ENCODE measurements at places on chromosomes 1 and 21.
A peak's percentile ranks its signal among the peaks of the same experiment; 100 is the strongest.

GRCh38 chr1:159300146-159300545, 2.0 kb upstream of the FCER1A start:
- no peak for DNase-seq

- no peak for DNase-seq
Measured at GRCh38 chr1:174964261-174964971, 35.3 kb upstream of the CACYBP start.

- DNase-seq = peak; percentile 63
Measured at GRCh38 chr1:156508205-156508954, 7.8 kb upstream of the MEF2D start.

DNA sequence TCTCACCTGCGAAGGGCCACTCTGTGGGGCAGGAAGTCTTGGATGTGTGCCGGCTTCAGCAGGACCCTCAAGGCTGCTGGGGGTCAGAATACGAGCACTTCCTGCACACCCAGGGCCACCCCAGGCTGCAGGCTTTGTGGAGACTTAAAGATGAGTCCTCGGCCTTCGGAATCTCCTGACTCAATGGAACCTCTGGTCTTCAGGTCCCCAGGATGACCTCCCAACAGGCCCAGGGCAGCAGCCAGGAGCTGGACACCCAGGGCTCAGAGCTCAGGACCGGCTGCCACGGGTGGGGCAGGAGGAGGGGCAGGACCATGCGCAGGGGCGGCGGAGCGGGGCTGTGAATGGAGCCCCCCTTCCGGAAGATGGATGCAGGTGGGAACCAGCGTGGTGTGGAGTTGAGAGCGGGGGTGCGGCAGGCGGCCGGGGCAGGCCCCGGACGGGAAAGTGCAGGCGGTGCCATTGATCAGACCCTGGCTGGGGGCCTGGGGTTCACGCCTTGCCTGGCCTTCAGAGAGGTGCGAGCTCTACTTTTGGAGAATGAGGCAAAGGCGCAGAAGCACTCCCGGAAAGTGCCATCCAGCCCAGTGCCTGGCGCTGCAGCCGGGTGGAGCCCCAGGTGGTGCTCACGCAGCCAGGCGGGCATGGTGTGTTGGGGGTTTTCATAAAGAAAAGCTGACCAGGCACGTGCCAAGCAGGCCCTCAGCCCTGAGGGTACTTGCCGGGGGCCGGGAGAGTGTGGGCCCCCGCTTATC, 10.4 kb downstream of the COL18A1 start:
- no peak for DNase-seq

DNA sequence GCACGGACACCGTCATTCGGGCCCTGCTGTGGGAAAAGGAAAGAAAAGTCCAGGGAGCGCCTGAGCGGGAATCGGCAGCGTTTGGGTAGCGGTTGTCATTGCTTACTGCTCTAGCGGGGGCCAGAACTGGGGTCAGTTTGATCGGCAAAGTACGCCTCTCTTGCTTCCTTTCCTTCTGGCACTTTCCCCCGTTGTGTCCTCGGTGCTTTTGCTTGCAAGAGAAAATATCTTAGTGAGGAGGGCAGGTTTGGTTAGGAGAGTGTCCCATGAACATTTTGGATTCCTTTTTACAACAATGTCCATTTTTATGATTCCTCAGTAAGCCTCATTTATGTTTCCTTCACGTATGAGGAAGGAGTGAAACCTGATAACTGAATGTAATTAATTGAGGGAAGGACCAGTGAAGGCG, 670 bp downstream of the ST3GAL3 start:
- no peak for DNase-seq

DNA sequence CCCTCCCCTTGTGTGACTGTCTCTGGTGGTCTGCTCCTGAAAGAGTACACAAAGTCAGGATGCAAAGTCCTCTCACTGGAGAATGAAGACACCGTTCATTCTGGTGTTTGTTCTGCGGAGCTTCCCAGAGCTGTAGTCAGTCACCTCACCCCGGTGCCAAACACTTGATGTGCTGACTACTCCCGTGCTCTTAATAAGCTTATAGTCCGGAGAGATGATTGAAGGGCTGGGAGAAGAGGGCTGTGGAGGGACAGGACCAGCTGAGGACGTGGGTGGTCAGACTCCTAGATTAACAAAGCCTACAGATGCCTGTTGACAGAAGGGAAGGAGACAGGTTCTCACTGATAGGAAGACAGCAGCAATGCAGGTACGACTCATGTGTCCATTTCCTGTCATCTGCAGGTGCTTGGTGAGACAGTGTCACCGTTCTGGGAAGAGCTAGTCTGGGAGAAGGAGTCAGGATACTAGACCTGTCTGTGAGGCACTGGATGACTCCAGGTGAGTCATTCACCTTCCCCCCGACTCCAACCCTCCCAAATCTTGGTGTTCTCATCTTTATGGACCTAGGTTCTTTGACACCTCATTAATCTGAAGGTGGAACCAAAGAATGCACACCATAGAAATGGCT, 40.4 kb upstream of the LRRN2 start:
- DNase-seq = no peak

- DNase-seq = peak; percentile 95
Measured at GRCh38 chr1:24635195-24635843, 7.8 kb upstream of the SRRM1 start.

GRCh38 chr1:169259816-169260215, 107.8 kb downstream of the NME7 start:
- DNase-seq = no peak

DNA sequence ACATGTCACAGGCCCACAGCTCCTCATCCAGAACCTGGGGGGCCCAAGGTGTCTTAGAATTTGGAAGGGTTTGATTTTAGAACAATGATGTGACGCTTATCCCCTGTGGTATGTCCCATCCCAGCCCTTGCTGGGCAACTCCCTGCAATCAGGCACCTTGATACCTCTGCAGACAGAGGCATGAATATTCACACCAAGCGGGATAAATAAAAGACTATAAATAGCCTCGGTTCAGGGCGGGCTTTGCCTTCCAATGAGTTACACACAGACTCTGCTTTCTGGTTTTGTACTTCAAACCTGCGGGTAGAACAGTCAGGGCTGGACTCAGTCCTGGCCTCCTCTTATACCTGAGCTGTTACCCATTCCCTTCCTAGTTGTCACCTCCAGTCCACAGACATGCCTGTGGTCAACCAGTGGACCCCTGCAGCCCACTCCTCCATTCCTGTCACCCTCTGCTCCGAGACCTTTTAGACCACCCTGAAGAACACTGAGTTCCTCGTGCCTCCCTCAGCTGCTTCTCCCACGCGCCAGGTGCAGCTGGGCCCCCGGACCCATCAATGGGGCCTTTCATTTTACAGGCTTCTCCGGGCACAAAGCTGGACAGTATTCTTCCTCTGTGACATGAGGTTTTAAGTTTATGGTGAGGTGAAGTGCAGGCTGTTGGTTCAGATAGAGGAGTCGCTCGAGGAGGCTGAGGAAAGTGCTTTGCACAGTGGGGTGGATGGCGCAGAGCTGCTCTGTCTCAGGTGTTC, 120.1 kb upstream of the TNR start:
- DNase-seq = peak; percentile 70

DNA sequence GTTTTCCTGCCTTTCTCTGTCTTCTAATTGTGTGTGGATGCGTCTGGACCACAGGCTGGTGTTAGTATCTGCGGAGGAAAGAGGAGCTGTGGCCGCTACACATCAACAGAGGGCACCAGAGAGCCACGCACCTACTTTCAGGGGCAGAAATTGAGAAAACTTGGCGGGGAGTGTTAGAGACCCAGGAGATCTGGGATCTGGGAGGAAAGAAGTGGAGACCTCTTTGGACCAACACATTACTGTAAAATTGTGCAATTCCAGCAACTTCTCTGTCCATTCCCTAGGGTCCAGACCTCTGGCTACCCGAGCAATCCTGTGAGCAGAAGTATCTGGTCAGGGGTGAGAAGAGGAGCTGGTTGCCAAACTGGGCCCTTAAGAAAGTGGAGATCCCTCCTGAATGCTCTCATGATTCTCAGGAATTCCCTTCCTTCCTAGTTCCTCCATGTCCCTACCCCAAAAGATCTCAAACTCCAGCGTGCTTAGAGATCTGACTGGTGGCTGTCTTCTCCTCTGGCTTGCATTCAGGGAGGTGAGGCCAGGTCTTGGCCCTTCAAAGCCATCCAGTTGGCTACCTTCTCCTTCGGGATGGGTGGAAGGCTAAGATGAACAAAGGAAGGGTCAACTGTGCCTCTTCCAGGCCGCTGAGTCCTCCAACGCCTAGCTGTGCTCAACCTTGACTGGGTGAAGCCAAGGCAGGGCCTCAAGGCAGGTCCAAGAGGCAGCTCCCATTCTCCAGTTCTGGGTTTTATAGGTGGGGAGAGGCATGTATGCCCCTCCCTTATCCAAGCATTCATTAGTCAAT, 1.2 kb upstream of the KIRREL1 start:
- DNase-seq = peak; percentile 65

- DNase-seq = peak; percentile 63
Measured at GRCh38 chr21:36976882-36977651, 10.6 kb upstream of the HLCS start.
